Urothelium cell line (cell line): ENCODE measurements at places on chromosomes 2 and 18.

- DNase-seq: no peak
Measured at GRCh38 chr2:100691846-100692245, 128.1 kb upstream of the NPAS2 start.

DNA sequence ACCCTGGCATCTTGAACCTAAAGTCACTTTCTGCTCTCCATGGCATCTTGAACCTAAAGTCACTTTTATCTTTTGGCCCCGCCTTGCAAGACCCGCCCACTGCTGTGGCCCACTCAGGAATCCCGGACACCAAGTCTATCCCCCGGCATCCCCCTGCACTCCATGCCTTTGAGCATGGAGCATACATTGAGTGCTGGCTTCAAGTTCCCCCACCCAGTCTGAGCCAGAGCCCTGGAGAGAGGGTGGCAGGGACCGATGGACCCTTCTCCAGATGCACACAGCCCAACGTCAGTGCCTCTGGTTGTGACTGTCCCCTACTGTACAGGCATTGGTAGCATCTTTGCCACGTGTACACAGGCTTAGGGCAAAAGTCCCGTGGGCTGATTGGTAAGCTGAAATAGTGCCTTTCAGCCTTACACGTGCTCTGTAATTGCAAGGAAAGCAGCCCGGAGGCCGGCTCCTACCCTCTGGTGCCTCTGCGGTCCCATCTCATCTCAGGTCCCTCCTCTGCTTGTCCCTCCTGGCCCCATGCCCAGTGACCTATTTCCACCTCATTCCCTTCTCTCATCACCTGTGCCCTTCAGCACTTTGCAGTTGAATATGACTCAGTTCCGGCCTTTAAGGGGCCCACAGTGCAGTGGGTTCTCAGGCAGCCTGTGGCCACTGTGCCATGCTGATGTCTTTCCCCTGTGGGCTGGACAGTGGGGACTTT lies 154.0 kb downstream of the INHBB start:
- DNase-seq: peak; percentile 80

DNA sequence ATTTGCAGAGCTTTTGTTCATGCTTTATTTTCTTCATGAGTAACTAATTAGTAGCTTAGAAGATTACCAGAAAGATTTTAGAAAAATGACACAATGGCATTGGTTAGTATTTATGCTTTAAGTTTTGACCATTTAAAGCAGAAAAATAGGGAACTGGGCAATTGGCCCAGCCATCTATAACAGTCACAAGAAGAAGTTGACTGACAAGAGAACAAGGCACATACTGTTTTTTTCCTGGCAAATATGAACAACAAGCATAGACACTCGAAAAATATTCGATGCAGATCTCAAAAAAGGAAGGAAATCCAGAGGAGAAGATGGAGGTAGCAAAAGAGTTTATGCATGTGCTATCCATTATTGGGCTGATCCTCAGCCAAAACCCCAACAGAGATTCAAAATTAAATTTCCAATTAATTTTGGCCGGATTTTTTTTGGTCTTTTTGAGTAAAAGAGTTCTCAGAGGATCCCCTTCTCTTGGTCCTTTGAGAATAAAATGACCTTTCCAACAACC lies 200.8 kb upstream of the SLC35G4 start:
- DNase-seq: no peak

- DNase-seq: no peak
Measured at GRCh38 chr18:74724186-74724585, 126.5 kb downstream of the ZNF407 start.

- DNase-seq: no peak
Measured at GRCh38 chr2:233706720-233707119, 6.0 kb upstream of the UGT1A5 start.

- no peak for DNase-seq
Measured at GRCh38 chr2:43324259-43325106, 98.1 kb upstream of the ZFP36L2 start.

DNA sequence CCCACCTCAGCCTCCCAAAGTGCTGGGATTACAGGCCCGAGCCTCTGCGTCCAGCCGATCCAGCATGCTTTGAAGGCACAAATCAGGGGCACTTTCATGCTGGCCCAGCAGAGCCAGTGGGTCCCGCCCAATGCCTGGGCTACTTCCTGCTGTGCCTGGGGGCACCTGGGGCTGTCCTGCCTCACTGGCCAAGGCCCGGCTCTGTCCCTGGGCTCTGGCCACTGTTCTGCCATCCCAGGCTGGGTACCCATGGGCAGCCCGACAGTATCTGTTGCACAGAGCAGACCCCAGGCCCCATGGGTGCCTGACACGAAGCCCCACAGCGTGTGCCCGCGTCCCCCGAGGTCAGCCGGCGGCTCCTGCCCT lies 6.8 kb upstream of the GAL3ST2 start:
- DNase-seq: no peak

DNA sequence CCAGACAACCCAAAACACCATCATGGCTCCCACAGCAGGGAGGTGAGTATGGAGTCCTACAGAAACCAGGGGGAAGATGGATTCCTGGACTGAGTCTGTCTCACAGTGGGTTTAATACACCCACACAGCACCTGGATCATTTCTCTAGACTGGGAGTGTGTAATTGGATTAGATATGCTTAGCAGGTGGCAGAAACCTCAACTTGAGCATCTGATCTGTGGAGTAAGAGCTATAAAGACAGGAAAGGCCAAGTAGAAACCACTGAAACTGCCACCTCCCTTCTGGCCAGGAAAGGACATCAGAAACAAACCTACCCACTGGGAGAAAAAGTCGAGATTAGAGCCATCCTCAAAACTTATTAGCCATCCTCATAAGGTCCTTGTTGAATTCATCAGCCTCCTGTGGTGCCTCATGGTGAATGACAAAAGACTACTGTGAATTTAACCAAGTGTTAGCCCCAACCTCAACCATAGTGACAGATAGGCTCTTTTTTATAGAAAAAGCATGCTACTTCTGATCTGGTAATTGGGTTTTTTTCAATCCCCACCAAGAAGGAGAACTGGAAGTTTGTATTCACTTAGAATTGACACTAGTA lies 28.1 kb upstream of the CHST9 start:
- no peak for DNase-seq

GRCh38 chr2:143150287-143150686 lies 21.1 kb downstream of the ARHGAP15 start:
- no peak for DNase-seq

DNA sequence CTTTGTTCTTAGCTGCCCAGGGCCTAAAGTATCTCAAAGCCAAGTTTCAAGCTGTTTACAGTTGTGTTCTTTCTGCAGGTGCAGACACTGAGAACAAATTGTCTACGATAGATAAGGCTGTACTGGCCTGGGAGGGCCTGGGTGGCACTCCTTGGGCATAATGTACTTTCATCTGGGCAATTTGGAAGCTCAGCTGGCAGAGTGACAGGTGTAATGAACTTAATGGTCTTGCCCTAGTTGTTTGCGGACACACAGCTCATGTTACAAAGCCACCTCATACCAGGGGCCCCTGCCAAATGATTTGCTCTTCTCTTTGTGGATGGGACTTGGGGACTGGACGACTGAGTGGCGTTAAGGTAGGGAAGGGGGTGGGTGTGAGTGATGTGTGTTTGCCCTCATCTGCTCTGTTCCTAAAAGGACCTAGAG lies 4.3 kb downstream of the LDLRAD4 start:
- no peak for DNase-seq

DNA sequence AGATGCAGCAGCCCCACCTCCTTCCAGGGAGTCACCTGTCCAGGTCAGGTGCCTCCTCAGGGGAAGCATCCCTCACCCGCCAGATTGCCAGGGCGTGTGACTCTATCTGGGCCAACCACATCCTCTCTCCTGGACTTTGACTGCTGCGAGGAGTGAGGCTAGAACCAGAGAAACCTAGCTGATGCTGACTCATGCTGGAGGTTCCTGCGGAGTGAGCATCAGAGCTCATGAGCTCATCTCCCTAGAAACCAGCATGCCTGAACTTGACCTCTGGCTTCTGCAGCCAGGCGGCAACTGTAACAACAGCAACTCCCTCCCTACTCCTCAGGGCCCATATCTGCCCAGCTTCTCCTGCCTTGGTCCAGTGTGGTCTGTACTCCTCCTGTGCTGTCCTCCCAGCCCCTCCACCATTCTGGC lies 28.3 kb upstream of the NT5DC4 start:
- DNase-seq: peak; percentile 98

DNA sequence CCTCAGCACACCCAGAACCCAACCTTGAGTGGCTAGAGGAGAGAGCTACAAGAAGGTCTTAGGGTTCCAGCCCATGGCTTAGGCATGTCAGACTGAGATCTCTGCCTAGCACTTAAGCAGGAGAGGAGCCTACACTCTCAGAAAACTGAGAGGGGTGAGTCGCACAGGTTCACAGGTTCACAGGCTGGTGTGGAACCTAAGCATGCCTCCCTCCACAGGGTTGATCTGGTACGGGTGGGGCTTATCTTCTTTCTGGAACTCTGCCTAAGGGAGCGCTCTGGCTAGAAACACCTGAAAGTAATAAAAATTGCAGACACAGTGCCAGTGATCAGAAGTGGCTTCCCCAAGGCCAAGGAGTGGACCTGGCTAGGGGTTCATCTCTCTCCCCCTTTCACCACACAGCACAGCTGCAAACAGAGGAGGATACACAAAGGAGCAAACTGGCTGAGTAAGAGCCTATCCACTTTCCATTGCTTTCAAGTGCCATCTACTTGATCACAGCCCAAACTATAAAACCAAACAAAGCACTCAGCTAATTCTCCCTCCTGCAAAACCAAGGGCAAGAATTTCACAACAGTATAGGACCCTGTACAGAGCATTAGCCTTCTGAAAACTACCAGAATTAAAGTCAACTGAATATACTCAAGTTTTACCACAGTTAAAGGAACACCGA lies 481.9 kb upstream of the SETBP1 start:
- DNase-seq: no peak

- peak; percentile 45 for DNase-seq
Measured at GRCh38 chr2:45860136-45861121, 209.0 kb downstream of the PRKCE start.

DNA sequence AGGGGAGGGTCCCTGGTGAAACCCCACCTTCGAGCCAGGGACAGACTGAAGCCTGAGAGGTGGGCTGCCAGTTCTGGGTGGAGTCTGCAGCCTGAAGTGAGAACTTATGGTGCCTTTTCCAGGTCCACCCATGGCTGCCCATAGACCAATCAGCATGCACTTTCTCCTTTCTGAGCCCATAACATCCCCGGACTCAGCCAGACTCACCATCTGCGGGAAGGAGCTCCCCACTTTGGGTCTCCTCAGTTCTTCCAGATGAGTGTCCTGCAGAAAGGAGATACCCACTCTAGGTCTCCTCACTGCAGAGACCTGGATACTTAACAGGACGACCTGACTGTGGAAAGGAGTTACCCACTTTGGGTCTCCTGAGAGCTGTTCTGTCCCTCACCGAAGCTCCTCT lies 1673.4 kb upstream of the TMEFF2 start:
- no peak for DNase-seq

DNA sequence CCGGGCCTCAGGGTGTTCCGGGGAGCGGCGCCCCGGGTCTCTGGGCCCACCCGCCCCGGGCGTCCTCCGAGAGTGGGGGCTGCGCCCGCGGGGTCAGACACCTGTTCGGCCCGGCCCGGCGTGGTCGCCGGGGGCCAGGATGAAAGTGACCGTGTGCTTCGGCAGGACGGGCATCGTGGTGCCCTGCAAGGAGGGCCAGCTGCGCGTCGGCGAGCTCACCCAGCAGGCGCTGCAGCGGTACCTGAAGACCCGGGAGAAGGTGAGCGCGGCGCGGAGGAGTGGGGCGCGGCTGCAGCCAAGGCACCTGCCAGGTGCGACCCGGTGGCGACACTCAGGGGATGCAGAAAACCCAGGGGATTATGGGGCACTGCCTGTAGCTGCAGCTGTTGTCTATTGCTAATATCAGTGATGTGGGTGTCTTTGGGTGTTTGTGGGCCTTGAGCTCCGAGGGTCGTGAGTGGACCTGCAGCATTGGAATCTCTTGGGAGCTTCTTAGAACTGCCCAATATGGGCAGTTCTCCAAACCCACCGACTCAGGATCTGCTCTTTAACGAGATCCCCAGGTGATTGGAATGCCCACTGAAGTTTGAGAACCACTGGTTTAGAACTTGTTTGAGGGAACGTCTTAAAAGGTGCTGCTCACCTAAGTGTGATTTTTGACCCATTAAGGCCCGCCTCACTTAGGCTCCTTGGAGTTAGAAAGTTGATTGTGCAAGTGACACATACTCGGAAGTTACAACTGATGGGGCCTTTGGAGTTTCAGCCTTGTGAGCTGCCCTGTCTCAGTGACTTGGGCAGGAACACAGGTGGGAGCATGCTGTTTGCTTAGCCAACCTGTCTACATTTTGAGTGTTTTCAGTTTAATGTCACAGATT lies 823 bp downstream of the PARD3B start:
- peak; percentile 30 for DNase-seq

- DNase-seq: no peak
Measured at GRCh38 chr2:107018366-107018765, 132.4 kb upstream of the ST6GAL2 start.

DNA sequence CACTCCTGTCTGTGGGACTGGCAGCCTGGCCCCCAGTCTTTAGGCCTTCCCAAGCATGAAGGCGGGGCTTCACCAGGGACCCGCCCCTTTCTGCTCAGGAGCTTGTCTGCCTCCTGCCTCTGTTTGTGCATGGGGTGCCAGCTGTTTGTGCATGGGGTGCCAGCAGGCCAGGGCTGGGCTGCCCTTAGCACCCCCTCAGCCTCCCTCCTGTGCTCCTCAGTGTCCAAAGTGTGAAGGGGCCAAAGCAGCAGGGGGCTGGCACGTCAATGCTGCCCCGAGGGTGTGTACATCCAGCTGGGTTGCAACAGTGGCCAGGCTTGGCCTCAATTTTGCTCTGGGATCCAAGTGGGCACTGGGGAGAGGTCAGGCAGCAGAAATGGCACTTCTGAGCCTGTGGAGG lies 298.0 kb upstream of the GALNT5 start:
- no peak for DNase-seq

DNA sequence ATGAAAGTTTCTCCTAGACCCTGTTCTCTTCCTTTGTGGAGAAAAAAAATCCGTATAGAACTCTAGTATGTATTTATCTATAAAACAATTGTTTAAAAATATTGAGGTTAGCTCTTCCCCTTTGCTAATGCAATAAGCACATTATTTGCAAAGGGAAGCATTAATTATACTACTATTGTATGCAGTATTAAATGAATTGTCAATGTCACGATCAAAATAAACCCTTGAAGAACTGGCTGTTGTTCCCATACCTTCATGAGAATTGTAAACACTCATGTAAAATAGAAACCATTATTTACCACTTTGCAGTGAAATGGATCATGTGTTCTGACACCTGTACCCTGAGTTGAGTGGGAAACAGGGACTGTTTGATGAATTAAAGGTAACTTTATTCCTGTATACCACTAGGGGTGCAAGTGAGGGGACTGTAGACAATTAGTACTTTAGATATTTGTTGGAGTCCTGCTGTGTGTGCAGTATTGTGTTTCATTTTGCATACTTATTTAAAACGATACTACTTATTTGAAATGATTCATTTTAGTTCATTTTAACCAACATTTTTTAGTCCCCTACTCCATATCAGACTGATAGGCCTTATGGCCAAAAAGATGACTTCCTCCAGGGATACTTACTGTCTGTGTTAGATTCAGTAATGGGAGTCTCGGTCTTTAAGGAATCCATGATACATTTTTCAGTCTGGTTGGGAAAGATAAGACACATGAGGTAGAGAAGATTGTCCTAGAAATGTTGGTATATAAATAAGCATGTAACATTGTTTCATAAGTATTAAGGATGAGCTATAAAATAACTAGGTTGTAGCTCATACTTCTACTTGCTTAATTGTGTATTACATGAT lies 7.9 kb downstream of the PKP4 start:
- no peak for DNase-seq
